ENCODE measurements at places on chromosomes 13 and 19.

DNA sequence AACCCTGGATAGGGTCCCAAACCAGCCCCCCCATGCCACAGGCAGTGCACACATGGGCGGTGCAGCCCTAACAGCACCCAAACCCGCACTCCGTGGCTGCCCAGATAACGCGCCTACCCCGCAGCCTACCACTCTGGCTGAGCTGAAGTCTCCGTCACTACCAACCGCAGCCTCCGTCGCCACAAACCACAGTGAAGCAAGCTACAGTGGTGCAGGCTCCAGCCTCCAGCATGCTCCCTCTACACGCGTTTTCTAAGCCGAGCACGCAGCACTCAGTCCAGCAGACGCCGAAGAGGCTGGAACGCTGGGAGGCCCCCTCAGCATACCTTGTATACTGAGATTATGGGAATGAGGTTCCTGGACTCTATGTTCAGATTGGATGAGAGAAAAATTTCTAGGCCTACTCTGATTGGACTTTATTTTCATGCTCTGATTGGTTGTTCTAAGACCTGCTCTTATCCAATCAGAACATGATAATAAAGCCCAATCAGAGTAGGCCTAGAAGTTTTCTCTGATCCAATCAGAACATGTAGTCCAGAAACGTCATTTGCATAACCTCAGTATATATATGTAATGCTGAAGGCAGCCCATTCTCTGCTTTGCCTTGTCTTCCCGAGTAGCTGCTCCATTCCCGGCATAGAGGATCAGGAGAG is 56.7 kb upstream of the C1QTNF9B start:
- no peak for DNase-seq

GRCh38 chr19:13150931-13151604 is 857 bp downstream of the IER2 start:
- DNase-seq = peak; percentile 32

DNA sequence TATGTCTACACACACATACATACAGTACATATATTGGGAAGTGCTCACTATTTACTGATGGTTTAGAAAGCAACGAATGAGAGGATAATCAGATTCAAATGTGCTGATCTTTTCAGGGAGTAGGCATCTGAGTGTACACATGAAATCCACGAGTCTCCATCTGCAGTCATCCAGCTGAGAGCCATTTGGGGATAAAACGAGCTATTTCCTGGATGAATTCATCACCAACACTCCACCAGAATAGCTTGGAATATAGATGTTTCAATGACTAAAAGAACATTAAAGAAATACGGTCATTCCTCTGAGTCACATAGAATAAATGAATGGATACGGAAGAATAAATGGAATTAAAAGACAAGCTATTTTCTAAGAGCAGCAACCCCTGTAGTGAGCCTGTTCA is 721.6 kb upstream of the ARGLU1 start:
- DNase-seq = no peak

DNA sequence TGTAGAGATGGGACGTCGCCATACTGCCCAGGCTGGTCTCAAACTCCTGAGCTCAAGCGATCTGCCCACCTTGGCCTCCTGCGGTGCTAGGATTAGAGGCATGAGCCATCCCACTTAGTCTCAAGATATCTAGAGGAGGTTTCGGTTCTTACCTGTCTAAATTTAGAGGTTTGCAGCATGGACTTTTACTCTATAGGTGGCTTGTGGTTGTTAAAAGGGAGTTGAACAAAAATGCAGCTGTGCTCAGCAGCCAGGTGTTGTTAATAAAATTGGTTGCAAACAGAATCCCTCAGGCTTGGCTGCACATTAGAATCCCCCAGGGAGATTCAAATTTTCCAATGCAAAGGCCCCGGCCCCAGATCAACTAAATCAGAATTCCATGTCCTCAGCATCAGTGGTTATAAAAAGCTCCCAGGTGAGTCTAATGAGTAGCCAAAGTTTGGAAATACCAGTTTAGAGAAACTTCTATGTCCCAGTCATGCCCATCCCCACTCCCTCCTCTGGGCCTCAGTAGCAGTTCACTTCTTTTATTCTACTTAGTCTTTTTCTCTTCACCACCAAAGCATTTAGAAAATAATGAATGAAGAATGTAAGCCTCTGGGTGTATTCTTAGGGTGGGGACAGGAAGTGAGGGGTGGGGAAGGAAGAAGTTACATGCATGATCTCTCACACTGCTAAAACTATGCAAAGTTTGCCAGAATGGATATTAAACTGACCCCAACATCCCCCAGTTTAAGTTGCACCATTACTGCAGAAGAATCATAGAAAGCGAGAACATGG is 471.0 kb downstream of the COG6 start:
- no peak for DNase-seq

- DNase-seq = no peak
Observed at GRCh38 chr13:48873587-48873986, 102.1 kb upstream of the FNDC3A start.

- DNase-seq = no peak
Observed at GRCh38 chr13:88919970-88920628, 1248.9 kb downstream of the SLITRK5 start.

- no peak for DNase-seq
Observed at GRCh38 chr13:47126432-47126831, 229.6 kb upstream of the HTR2A start.

- DNase-seq = no peak
Observed at GRCh38 chr13:52738719-52739467, 727 bp downstream of the CNMD start.

DNA sequence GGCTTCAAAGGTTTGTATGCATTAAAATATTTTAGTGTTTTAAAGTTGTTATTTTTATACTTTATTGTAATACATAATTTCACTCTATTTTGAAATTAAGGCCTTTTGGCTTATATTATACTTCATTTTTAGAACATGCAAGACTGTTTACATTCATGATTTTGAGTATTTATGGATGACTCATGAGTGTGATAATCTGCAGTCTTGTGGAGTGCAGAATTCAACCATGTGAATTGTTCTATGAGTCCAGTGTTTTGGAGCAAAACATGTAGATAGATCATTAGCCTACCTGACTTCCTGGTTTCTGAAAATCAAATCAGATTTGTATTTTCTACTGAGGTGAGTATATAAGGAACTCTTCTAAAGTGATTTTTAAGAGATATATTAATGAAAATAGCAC is 241.8 kb downstream of the PCCA start:
- no peak for DNase-seq

DNA sequence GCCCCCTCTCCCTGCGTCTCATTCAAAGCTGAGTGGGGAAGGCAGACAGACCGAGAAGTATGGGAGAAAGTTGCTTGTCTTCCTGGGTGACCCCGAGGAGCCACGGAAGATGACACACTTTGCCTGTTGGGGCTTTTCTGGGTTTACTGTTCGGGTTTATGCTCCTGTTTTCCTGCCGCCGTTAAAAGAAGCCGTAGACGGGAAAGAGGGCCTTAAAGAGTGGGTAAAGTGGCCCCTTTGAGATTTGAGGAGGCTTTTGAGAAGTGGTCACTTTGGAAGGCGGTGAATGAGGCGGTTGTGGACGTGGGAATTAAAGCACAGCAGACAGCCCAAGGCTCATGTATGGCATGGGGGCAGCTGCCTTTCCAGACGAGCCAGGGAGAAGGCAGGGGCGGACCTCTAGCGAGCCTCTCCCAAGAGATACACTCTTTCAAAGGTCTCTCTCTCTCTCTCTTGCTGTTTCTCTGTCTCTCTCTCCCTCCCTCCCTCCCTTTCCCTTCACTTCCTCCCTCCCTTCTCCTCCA is 493 bp upstream of the LHFPL6 start:
- DNase-seq = no peak

DNA sequence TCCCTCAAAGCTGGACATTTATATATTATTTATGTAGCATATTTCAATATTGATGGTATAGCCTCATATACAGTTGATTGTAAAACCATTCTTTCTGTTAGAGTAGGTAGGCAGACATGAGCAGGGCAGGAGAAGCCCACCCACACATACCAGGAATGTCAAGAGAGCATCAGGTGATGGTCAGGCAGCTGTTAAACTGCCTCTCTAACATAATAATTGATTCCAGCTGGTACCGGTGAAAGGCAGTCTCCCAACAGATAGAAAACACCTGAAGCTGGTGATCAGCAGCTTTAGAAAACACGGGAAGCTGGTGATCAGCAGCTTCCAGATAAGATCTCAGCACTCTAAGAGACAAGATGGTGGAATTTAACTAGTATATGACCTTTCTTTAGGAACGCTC is 132.9 kb downstream of the SLITRK6 start:
- DNase-seq = no peak

- DNase-seq = no peak
Observed at GRCh38 chr13:94707400-94708021, 4.8 kb downstream of the SOX21 start.

DNA sequence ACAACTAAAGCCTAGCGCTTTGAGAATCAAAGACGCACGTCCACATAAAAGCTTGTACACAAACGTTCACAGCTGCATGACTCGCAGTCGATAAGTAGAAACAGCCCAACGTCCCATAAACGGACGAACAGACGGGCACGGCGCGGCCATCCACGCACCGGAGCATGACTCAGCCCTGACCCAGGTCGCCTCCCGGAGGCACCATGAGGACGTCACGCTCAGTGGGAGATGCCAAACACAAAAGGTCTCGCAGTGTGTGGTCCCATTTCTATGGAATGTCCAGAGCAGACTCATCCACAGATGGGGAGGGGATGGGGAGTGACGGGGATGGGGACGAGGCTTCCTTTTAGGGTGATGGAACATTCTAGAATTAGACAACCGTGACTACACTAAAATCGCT is 9.4 kb downstream of the POLRMT start:
- DNase-seq = no peak

- DNase-seq = no peak
Observed at GRCh38 chr13:50798923-50799322, 44.6 kb downstream of the DLEU7 start.

DNA sequence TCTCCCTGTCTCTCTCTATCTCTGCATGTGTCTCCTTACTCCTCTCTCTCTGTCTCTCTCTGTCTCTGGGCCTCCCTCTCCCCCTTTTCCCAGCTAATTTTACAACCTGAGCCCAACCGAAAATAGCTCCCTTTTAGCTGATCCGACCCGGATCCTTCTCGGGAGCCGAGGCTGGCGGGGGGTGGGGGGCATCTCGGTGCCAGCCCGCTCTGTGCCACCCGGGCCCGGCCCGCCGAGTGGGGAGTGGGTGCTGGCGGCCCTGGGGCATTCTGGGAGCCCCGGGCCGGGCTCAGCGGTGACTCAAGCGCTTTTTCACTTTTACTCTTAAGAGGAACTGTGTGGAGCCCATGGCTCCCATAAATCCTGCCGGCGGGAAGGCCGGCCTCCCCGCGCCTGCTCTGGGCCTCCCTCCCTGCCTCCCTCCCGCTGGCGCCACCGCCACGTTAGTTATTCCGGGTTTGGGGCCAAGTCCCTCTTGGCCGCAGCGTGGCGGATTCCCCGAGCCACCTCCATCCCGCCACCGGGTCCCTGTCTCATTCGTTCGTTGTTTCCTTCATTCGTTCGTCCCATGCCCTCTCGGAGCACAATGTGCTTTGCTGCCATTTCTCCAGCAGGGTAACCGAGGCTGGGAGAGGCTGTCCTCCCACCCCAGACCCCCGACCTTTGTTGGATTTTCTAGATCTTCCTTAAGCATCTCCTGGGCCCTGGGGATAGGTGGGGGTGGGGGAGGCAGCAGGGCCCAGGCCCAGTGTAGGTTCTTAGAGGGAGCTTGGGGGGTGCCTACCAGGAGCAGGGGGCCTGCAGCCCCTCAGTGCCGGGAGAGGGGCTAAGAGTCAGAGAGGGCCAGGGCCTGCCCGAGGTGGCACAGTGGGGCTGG is 3.2 kb downstream of the NFIC start:
- DNase-seq = peak; percentile 22

DNA sequence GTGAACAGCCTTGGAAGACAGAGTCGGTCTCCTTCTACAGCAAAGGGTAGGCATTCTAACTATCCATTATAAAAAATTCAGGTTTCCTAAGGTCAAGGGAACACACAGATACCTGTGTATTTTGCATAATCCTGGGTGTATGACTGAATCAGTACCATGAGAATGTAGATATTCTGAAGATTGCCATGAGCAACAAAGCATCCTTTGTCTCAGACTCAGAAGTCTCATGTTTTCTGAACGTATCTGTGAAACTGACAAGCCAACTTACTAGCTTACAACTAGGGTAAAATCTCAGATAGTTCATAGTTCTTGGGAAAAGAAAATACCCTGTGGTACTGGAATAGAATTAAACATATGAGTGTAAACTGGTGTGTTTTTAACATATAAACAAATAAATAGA is 6.5 kb downstream of the ZNF566 start:
- DNase-seq = no peak

DNA sequence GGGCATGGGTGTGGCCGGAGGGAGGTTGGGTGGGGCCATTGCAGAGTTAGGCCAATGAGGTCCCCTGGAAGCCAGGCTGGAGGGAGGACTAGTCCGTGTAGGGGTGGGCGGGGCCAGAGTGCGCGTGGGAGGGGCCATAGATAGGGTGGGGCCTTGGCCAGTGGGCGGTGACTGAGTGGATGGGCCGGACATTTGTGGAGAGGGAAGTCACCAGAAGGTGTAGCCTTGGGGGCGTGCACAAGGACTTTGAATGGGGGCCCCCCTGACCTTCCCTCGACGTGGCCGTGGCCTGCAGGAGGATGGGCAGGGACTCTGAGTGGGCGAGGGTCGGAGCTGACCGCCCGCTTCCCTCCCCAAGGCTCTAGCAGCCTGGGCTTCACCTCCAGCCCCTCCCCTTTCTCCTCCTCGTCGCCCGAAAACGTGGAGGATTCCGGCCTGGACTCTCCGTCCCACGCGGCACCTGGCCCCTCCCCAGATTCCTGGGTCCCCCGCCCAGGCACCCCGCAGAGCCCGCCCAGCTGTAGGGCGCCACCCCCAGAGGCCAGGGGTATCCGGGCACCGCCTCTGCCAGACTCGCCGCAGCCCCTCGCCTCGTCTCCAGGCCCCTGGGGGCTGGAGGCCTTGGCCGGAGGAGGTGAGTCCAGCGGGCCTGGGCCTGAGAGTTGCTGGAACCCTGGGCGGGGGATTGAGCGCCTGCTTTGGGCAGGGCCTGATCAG is 16.5 kb upstream of the B3GNT3 start:
- peak; percentile 70 for DNase-seq

DNA sequence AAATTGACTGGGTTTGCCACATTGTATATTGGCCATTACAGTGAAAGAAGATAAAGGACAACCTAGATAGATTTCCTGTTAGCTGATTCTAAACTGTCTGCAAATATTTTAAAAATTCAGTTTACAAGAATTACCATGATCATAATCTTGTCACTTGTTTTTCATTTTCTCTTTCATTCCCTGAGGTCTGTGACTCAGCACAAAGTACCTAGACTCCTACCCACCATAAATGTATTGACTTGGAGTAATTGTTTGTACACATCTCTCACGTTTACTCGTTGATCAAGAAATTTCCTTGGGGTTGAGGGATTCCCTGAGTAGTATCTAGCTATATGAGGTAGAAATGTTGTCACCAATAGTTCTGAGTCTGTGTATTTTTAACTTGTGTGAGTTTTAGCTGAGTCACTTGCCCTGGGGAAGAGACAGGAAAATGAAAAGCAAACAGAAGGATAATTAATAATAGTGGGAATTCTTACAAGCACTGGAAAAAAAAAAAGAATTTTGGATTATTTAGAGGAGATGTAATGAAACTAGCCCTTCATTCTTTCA is 299.2 kb upstream of the DACH1 start:
- no peak for DNase-seq
